ENCODE measurements at places on chromosomes 7 and 10.
A peak's percentile ranks its signal among the peaks of the same experiment; 100 is the strongest.

DNA sequence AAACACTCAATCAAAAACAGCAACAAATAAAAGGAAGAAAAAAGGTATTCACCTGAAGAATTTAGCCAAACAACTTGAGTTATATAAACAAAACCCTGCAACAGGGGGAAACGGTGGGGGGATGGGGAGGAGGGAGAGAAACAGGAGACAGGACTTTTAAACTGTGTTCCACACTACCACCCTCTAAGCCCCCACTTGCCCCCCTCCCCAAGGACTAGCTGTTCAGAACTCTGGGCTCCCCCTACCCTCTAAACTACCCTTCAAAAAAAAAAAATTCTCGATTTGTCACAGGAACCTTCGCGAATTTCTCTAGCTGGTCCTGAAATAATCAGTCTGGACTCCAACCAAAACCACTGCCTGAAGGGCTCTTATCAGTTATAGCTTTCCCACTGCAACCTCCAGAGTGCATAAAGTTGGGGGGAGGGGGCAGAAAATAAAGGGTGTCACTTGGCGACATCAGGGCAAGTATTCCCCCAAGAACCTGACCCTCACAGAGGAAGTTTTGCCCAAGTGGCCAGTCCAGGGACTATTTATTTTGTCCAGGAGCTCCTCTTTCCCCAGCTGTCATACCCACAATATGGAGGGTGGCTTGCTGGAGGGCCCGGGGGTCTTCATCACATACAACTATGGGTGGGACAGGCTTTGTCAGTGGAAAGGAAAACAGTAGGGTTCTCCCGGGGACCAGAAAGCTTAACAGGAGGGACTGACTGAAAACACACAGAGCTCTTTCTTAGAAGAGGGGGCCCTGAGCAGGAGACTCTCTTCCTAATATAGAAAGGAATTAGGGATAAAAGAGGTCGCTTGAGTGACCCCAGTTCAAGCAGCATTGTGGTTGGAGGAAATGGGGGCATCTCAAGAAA lies 1.3 kb downstream of the UBE2H start:
- peak; percentile 10 for DNase-seq

- no peak for DNase-seq
Observed at GRCh38 chr10:114908896-114909295, 29.1 kb upstream of the TRUB1 start.

- no peak for DNase-seq
Observed at GRCh38 chr10:49149881-49150280, 16.1 kb upstream of the FAM170B start.

DNA sequence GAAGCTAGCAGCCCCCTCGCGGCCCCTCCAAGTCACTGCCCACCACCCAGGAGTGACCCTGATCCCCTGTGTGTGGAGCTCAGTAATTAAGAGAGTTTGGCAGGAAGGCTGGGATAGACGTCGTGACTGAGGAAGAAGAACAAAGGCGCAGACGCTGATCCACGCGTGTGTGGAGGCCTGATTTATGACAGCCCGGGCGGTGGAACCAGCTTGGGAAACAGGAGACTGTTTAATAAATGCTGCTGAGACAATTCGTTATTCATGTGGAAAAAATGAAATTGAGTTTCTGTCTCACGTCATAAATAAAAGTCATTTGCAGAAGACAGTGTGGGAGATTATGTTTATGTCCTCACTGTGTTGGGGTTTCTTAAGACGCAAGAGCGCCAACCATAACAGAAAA lies 130.8 kb downstream of the ELFN1 start:
- DNase-seq, result no peak

DNA sequence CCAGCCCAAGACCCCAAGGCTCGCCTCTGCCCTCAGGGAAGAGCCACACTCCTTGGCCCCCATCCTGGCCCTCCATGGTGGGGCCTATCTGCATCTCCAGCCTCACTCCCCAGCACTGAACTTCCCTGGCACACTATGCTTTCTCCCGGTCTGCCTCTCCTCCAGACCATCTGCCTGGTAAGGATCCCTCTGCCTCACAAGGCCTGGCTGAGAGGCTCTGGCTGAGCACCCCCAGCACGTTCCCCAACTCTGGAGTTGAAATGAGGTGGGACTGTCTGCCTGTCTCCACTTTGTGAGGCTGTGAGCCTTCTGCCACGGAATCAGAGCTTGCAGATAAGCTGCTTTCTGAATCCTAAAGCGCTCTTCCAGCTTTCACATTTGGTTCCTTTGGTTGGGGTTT lies 220.7 kb downstream of the TNS3 start:
- no peak for DNase-seq

All from CD8-positive, alpha-beta T cell (primary cell).